ENCODE measurements at places on chromosomes 7 and 10. TPM values are rescaled to one million over a fixed set of nuclear protein-coding genes. Genes with fewer than 3 reads are reported as not detected.

The SMKR1 gene
- not detected for polyA plus RNA-seq

The ADAM8 gene
- 0.65 TPM for polyA plus RNA-seq

The AKR1D1 gene
- polyA plus RNA-seq: 6.8 TPM

The LIPM gene
- polyA plus RNA-seq: not detected

The SLC18A3 gene
- not detected for polyA plus RNA-seq

The ACBD5 gene
- 10.3 TPM for polyA plus RNA-seq

The SEMA3A gene
- polyA plus RNA-seq: 0.37 TPM

The ATRNL1 gene
- polyA plus RNA-seq: 0.01 TPM

The EGFR gene
- 7.9 TPM for polyA plus RNA-seq

The NUTM2A gene
- polyA plus RNA-seq: 0.20 TPM

The ICA1 gene
- not detected for polyA plus RNA-seq

The LRRN3 gene
- polyA plus RNA-seq: not detected

The PROSER2 gene
- polyA plus RNA-seq: 6.7 TPM

The ZNF425 gene
- 0.55 TPM for polyA plus RNA-seq

The LIPK gene
- not detected for polyA plus RNA-seq

The HOXA9 gene
- not detected for polyA plus RNA-seq

The CPVL gene
- polyA plus RNA-seq: 265 TPM

The OR2A1 gene
- polyA plus RNA-seq: not detected

The TES gene
- 23.0 TPM for polyA plus RNA-seq

The MOGAT3 gene
- 39.2 TPM for polyA plus RNA-seq

The IGF2BP3 gene
- polyA plus RNA-seq: 39.5 TPM

The CPEB3 gene
- 0.70 TPM for polyA plus RNA-seq

The OR6V1 gene
- not detected for polyA plus RNA-seq

The CALCR gene
- polyA plus RNA-seq: not detected

The HOXA7 gene
- 0.10 TPM for polyA plus RNA-seq

The CYP26C1 gene
- polyA plus RNA-seq: not detected

The LIPJ gene
- not detected for polyA plus RNA-seq

The HOGA1 gene
- 7.6 TPM for polyA plus RNA-seq

The CPXM2 gene
- polyA plus RNA-seq: 0.07 TPM

The EVX1 gene
- polyA plus RNA-seq: not detected

The FAM25A gene
- not detected for polyA plus RNA-seq

The MMP21 gene
- not detected for polyA plus RNA-seq

The PAX4 gene
- polyA plus RNA-seq: not detected

The CHCHD2 gene
- polyA plus RNA-seq: 333 TPM

The EFCAB10 gene
- not detected for polyA plus RNA-seq

Data from HepG2 (cell line).